Activated CD4-positive, alpha-beta T cell treated with anti-CD3 and anti-CD28 coated beads, Interleukin-2, Interleukin-6, amounts not matched to agents 100 ng/mL and 50 ng/mL, durations not matched to agents 16 hours and 8 hours (primary cell): ENCODE measurements at places on chromosomes 12 and 14.

DNA sequence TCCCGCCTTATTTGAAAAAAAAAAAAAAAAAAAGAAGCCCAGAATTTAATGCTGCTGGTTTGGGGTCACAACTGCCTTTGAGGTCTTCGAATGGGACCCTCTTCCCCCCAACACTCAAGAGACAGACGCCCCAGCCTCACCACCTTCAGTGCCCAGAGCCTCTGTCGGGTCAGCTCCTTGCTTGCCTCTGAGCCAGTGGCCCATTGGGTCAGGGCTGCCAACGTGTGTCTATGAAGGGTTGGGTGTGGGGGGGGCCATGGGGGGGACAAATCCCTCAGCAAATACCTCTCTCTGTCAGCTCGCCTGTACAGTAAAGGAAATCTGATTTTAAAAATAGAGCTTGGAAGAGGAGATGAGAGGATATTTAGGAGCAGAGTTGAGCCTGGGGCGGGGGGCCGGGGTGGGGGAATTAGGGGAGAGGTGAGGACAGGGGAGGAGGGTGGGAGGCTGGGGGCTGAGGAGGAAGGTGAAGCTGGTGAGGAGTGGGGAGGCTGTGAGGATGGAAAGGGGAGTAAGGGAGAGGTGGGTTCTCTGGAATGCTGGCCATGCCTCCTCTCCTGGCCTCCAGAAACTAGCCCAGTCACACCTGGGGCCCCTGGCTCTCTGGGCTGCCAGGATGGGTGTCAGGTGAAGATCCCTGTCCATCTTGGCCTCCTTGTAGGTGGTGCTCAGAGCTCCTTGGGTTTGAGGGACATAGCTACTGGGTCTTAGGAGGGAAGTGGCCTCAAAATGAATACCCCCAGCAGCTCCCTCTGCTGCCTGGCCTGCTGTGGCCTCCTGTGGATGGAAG lies 13.3 kb downstream of the RTL1 start:
- no peak for DNase-seq

GRCh38 chr12:65925626-65926025 lies 101.3 kb downstream of the HMGA2 start:
- no peak for DNase-seq

DNA sequence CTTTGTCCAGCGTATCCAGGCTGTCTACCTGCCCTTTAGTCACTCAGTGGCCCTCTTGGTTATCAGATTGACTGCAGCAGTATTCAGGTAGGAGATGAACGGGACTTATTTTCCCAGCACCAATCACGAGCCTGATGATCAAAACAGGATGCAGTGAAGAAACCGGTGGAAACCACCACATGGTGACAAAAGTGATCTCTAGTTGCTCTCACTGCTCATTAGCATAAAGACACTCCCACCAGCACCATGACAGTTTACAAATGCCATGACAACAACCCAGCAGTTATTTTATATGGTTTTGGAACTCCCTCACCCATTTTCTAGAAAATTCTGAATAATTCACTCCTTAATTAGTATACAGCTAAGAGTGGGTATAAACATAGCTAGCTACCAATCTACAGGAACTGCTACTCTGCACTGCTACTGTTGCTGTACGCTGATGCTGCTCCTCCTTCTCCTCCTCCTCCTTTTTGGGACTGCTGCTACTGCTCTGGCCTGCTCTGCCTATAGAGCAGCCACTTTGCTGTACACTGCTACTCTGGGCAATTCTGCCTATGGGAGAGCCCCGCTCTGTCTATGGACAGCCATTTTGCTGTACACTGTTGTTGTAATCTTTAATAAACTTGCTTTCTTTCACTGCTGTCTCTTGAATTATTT lies 142.5 kb upstream of the SSTR1 start:
- DNase-seq, result peak; percentile 40

GRCh38 chr14:99875836-99876235 lies 82.6 kb downstream of the EML1 start:
- DNase-seq, result no peak

DNA sequence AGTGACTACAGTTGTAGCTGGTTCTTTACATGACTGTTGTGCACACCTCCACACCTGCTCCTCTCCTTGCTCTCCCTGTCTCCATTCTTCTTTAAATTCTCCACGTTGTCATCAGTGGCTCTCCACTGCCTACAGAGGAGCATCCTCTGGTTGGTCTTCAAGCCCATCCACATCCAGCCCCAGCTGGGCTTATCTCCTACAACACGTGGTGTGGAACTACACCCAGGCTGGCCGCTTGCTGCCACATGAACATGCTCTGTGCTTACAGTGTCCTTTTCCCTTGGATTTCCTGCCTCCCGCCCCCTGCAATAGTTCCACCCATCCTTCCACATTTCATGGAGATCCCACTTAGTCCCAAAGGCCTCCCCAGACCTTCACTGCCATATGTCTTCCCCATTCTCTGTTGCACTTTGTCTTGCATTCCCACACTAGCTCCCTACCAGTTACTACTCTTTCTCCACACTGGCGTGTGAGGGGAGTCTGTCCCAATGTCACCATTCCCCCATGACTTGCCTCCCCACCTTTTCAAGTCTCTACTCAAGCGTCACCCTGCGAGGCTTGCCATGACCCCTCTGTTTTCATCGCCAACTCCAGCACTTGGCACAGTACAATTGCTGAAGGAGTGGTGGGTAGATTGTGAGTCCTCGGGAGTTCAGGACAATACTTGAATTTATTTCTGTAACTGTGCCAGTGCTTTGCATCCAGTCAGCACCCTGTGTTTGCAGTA lies 9.8 kb upstream of the MCRS1 start:
- DNase-seq, result no peak
